ENCODE measurements at places on chromosomes 4 and X.

DNA sequence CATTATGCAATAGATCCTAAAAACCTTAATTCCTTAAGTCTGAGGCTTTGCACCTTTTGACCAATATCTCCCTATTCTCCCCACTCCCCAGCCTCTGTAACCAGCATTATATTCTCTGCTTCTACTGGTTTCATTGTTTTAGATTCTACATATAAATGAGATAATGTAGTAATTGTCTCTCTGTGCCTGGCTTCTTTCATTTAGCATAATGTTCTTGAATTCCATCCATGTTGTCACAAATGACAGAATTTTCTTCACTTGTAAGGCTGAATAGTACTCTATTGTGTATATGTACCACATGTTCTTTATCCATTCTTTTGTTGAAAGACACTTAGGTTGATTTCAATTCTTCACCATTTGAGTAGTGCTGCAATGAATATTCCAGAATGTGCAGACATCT lies 66.0 kb downstream of the MAGEC1 start:
- DNase-seq, result no peak

DNA sequence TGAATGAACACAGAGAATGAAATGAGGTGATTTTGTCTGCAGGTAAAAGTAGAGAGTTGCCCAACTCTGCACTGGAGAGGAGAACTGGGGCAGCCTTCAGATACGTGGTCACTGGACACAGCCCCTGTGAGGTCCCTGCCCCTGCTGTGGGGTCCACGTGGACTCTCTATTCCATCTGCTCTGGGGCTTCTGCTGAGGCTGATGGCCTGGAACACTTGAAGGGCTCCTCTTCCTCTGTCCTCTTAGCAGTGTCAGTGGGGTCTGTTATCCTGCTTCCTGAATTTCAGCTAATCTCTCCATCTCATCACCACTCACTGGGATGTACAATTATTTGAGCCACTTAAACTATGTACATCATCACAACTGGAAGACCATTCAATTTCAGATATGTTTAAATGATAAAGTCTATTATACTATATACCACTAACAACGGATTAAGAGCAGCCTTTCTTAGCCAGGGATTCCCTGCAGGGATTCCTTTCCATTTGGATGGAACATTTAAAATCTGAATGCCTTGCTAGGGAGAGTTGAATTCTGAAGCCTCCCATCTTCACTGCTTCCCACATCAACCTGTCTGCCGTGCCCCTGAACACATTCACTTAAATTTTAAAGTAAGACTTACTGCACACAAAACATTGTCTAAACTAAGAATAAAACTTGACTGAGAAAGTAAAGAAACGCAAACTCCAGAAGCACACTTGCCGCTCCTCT lies 74.0 kb downstream of the CC2D2A start:
- no peak for DNase-seq

DNA sequence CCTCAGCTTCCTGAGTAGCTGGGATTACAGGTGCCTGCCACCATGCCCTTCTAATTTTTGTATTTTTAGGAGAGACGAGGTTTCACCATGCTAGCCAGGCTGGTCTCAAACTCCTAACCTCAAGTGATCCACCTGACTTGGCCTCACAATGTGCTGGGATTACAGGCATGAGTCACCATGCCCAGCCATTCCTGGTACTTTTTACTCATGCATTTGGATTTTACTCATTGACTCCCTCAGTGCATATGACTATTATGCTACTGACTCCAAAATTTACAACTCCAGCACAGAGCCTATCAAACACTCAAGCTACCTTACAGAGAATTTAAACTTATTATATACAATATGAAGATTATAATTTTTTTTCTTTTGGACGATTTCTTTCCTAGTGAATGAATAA lies 199.9 kb downstream of the CXXC4 start:
- no peak for DNase-seq

DNA sequence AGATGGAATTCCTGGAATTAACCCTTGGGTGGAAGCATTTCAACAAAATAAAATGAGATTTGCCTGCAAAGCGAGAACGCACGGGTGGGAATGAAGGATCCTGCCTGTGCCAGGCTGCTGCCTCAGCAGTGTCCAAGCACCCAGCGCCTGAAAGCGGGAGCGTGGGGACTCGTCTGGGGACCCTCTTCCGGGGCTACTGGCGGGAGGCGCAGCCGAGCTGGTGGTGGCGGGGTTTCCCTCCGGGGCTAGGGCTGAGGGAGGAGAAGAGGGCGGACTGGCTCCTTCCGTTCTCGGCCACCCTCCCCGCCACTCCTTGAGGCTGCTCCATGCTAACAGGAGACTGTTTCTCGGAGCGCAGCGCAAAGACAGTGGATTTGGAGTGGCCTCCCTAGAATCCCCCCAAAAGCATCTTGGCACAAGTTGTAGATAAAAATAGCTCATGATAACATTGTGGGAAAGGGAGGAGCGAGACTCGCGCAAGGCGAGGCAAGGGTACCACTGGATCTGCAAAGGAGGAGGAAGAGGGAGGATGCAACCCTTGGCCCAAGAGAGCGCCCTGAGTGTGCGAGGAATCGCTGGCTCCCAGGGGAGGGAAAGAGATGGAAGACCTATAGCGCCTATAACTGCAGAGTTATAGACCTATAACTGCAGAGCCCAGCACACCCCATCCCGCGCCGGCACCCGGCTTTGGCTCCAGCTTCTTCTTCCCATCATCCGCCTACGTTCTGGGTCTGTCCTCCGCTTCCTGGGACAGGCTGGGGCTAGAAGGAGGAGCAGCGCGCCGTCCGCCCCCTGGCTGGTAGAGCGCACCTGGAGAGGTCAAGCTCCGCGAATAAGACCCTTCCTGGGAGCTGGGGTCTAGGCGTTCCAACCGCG lies 1.3 kb downstream of the HS3ST1 start:
- no peak for DNase-seq

DNA sequence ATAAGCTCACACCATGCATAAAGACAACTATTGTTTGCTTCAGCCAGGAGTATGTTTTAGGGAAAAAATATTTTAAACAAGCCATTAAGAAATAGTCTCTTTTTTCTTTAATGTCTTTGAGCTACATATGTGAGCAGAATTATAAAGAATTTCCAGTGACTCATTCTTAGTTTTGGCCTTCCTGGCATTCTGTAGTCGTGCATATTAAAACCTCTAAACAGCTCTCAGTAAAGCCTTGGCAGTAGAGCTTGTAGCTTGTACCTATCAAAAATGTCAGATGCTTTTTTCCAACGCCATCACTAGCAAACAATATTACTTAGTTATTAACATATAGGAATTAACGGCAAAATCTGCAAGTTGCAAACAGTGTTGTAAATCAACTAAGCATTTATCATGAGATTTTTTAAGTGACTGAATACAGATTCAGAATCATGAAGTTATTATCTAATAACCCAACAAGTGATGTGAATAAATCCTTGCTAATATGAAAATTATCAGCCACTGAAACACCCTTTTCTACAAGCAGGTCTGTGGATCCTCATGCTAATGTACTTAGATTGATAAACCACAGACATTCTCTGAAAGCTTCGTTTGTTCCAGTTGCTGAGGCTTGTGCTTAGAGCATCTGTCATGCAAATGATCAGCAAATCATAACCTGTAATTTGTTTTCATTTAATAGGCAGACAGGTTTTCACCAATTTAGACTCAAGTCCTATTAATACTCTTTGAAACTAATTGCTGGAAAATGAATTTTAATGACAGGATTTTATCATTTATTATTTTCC lies 412.0 kb upstream of the ATOH1 start:
- no peak for DNase-seq

- no peak for DNase-seq
These were observed 45.1 kb downstream of the RHOH start for GRCh38 chr4:40241941-40242340.

GRCh38 chr4:79267671-79268070 lies 58.2 kb downstream of the NAA11 start:
- no peak for DNase-seq

GRCh38 chrX:106973433-106974149 lies 26.4 kb downstream of the MORC4 start:
- no peak for DNase-seq

- no peak for DNase-seq
These were observed 65.8 kb downstream of the SLC9A7 start for GRCh38 chrX:46693149-46693548.

- no peak for DNase-seq
These were observed 15.8 kb downstream of the C4orf50 start for GRCh38 chr4:6002492-6002833.

GRCh38 chr4:155271557-155271956 lies 63.1 kb downstream of the NPY2R start:
- DNase-seq, result no peak

GRCh38 chr4:93346840-93347239 lies 481.7 kb upstream of the ATOH1 start:
- DNase-seq, result no peak

GRCh38 chrX:133606990-133607389 lies 191.7 kb upstream of the GPC4 start:
- no peak for DNase-seq

DNA sequence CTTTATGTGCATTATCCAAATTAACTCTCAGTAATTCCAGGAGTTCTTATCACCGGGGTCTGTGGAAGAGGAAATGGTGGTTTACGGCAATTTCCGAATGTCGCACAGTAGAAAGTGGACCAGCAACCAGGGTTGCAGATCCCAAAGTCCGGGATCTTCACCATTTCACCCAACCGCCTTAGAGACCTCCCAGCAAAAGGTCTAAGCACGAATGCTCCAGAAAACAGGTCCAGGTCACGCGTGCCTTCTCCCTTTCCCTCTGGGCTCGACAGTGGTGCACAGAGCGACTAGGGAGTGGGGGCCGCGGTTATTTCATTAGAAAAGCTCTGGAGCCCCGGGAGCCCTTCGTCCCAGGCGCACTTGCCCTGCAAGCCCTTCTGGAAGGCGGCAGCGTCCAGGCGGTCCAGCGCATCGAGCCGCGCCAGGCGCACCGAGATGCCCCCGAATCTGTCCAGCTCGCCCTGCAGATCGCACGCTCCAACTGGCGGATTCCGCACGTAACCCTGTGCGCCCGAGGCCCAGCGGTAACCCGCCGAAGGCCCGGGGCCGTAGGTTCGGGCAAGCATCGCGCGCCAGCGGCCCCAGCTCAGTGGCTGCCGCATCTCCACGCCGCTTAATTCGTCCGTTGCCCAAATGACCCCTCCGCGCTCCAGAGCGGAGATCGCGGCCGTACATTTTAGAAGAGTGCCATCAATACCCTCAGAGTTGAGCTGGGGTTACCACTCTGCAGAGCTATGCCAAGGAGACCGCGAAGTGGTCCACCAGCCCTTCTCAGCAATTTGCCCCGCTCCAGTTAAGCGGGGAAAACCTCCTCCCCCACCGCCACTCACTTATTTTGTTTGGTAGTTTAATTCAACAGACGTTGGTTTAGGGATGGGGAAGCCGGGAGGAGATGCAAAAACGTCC lies at the start of gene NUDT6:
TSS of gene NUDT6 (minus strand) at position 627 of the 906 bp plus-strand sequence. CDS start at position 602, 25 bp downstream.
- peak; percentile 10 for DNase-seq

DNA sequence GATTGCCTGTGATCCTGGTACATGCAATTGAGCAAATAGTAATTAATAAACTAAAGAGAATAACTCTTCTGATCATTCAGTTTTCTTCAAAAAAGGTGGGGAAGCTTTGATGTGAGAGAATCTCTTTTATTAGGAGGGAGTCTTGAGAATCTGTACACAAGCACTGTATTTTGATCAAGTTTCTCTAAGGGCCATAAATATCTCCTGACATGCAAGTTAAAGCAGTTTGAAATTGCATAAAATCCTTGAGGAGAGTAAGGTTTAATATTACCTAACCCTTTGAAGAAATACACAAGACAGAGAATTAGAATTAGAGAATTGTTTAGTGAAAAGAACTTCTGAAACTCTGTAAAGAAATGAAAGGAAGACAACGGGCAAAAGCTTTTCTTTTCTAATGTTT lies 326.9 kb downstream of the FAT4 start:
- no peak for DNase-seq

GRCh38 chrX:114819509-114819908 lies 197.9 kb downstream of the IL13RA2 start:
- DNase-seq, result no peak

DNA sequence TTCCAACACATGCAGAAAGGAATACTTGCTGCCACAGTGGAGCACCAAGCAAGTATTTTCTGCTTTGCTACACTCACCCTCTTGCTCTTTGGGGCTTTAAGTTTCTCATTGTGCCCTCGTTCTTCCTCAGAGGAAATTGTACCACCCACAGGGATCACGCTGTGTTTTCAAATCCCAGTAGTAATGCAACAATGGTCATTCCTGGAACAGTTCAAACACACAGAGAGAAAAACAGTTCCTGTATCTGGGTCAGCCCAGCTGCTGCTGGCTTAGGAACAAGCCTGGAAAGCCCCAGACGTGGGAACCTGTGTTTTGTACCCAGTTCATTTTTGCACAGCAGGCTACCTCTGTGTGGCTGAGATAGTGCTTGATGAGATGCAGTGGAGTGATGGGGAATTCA lies 907.8 kb downstream of the STPG2 start:
- DNase-seq, result no peak

DNA sequence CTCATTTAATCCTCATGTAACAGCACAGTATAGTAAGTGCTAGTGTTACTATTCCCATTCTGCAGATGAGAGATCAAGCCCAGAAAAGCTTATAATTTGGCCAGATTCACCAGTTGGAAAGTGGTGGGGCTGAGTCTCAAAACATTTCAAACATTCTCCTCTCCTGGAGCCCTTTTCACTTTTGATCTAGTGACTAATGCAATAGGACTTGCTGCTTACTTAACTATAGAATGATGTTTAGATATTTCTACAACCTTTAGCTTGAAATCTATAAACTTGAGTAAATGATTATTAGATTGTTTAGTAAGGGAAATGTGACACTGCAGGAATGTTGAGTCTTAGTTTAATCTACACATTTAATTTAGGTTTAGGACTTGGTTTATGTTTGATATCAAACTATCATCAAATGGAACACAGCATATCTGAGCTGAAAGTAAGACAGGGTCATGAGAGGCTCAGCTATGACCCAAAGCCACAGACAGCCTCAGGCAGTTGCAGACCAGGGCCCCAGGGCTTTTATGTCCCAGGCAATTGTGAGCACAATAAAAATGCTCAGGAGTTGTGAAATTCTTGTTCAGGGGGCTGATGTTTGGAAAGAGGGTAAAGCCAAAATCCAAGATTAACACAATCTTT lies 199.5 kb upstream of the HS3ST1 start:
- no peak for DNase-seq

GRCh38 chr4:128861856-128862518 lies 52.5 kb downstream of the JADE1 start:
- DNase-seq, result no peak

DNA sequence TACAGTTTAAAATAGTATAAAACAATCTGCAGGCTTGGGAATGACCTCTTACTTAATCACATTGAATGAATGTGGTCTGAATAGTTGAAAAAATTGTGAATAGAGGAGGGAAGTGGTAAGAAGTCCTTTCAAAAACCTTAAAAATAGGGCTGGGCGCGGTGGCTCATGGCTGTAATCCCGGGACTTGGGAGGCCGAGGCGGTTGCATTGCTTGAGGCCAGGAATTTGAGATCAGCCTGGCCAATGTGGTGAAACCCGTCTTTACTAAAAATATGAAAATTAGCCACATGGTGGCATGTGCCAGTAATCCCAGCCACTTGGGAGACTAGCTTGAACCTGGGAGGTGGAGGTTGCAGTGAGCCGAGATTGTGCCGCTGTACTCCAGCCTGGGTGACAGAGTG lies 36.5 kb downstream of the HERC3 start:
- no peak for DNase-seq

Data from stimulated activated CD8-positive, alpha-beta memory T cell treated with anti-CD3 and anti-CD28 coated beads, Interleukin-15, amount 100 ng/mL, for 24 hours (primary cell).